Skeletal muscle tissue (tissue), 5 donors: ENCODE measurements at places on chromosomes 12 and 14. TPM values are rescaled to one million over a fixed set of nuclear protein-coding genes. Genes with fewer than 3 reads are reported as not detected.

Gene AQP5
- 1.0 TPM for total RNA-seq

Gene NYNRIN
- total RNA-seq: 19.3 TPM

Gene OASL
- total RNA-seq: not detected

Gene AVPR1A
- 14.1 TPM for total RNA-seq

Gene TOMM20L
- not detected for total RNA-seq

Gene NEUROD4
- not detected for total RNA-seq
